ENCODE measurements at places on chromosomes 1 and 21. TPM values are rescaled to one million over a fixed set of nuclear protein-coding genes. Genes with fewer than 3 reads are reported as not detected.

GRCh38 chr1:229669333-229669732 is 43.3 kb downstream of the URB2 start:
- DNase-seq = no peak

- no peak for DNase-seq
Measured at GRCh38 chr1:184380468-184380867, 6.4 kb upstream of the C1orf21 start.

- DNase-seq = no peak
Measured at GRCh38 chr1:219090607-219091006, 83.1 kb upstream of the LYPLAL1 start.

GRCh38 chr1:89170170-89171066 is 5.4 kb downstream of the GBP7 start:
- DNase-seq = no peak

DNA sequence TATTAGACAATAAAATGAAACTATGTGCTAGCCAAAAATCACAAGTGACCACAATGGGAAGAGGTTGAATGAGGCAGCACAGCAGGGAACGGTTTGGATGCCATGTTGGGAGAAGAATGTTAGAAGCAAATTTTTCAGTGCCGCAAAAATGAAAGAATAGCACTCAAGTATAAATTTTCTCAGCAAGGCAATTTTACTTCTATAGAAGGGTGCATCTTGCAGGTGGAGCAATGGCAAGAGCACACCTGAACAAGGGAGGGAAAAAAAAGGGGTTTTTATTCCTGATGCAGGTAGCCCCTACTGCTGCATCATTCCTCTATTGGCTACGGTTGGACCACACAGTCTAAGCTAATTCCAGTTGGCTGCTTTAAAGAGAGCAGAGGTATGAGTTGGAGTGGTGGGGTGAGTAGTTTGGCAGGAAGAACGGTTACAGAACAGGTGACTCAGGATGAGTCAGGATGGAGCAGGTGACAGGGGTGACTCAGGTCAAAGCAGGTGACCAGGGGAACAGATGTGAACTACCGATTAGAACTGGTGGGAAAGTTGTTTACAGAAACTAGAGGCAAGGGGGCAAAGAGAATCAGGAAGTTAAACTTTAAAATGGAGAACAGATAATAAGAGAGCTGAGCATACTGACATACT is 301.1 kb upstream of the NRIP1 start:
- peak; percentile 6 for DNase-seq

DNA sequence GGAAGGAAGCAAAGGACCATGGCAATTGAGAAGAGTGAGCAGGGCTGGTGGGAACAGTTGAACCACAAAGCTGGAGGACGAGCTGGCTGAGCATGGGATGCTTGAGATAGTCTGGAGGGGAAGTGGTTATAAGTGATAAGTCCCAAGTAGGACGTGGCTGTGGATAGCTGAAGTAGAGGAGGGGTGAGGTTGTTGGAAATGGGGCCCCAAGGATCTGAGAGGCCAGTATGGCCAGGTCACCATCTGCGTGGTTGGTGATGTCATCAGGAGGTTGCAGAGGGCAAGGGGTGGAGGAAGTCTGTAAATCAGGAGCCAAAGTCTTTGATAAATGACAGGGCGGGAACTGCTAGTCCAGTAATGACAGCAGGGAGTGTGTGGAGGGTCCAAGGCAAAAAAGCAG is 11.0 kb upstream of the REN start:
- DNase-seq = no peak

- no peak for DNase-seq
Measured at GRCh38 chr1:65681096-65681495, 111.6 kb upstream of the PDE4B start.

DNA sequence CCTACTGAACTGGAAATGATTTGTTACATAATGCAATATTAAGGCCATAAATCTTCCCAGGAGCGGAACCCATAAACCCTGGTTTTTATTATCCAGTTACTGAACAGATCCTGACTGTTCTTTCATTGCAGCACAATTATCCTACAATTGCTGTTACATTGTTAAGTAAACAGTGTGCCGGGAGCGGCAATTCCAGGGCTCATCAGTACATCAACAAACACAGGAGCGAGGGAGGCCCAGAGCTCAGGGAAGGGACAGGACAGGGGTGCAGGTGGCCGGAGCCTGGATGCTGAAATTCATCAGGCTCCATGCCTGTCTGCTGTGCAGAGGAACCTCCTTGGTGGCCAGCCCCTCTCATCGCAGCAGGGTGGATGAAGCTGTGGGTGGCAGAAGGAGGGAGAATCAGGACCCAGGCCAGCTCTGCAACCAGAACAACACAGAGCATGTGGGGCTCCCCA is 544.7 kb downstream of the NPHP4 start:
- DNase-seq = no peak

GRCh38 chr1:47587891-47588582 is 150.2 kb downstream of the FOXD2 start:
- no peak for DNase-seq

- no peak for DNase-seq
Measured at GRCh38 chr1:157233131-157233530, 94.9 kb upstream of the ETV3 start.

DNA sequence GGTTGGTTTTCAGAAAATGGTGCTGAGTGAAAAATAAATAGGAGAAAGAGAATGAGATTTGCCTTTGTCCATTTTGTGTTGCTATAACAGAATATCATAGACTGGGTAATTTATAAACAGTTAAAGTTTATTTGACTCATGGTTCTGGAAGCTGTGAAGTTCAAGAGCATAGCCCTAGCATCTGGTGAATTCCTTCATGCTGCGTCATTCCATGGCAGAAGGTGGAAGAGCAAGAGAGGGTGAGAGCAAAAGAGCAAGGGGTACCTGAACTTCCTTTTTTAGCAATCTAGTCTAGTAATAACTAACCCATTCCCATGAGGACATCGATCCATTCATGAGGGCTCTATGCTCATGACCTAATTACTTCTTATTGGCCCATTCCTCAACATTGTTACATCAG is 209.1 kb upstream of the ZP4 start:
- no peak for DNase-seq

DNA sequence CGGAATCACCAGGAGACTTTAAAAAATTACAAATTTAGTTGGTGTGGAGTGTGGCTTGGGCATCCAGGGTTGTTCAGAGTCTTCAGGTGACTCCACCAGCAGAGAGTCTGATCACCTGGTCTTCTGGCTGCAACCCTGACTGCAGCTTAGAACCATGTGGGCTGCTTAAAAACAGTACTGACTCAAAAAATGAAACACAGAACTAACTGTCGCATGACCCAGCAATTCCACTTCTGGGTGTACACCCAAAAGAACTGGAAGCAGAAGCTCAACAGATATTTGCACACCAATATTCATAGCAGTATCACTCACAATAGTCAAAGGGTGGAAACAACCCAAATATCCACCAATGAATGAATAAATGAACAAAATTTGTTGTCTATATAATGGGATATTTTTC is 17.3 kb downstream of the TLR5 start:
- DNase-seq = no peak

DNA sequence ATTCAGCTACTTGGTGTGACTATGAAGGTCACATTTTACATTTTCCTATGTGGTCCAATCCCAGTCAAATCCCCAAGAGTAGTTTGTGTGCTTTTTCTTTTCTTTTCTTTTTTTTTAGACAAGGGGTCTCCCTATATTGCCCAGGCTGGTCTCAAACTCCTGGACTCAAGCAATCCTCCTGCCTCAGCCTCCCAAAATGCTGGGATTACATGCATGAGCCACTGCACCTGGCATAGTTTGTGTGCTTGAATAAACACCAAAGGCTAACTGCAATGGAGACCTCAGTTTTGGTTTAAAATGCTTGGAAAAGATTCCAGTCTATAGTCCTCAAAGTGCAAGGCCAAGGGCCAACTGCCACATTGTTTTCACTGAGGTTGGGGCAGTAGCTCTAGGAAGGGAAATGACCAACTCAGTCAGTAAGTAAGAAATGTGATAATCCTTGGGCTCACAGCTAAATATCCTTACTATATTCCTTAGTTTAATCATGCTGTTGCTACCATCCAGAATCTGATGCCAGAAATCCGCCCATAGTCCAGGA is 38.6 kb downstream of the EIF2B3 start:
- DNase-seq = no peak

DNA sequence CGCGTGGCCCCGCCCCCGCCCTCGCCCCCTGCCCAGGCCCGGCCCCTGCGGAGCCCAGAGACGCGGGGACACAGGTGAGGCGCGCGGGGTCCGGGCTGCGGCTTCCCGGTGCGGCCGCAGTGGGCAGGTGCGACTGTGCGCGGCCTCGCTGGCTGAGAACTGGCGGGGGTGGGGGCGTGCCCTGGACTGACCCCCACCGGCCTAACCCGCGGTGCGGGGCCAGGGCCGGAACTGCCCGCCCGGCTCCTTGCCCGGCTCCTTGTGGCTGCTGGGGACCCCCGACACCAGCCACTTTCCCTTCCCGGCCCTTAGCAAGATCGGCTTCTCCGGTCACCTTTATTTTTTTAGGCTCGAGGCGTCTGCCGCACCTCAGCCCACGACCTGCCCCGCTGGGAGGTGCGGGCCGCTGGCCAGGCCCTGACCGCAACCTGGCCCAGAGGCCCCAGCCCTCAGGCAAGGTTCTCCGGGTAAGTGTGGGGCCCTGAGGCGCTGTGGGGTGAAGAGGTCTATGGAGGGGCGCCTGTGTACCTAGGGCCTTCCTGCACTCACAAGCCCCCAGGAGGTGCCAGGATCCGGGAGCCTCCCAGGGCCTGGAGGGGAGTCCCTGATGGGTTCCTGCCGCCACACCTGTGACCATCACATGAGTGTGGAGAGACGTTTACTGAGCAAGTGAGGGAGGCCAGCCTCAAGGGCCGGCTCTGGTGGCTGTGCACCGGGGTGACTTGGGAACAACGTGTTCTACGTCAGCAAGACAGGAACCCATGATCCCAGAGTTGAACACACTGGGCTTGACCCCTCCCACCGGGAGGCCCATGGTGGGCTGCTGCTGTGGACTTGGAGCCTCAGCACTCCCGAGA is at the start of gene SMIM1:
SMIM1 (plus strand) TSS at position 35 of the 857 bp plus-strand sequence. CDS start 2,625 bp downstream, outside the sequence.
- DNase-seq = no peak

GRCh38 chr21:27715131-27715530 is 748.2 kb upstream of the ADAMTS5 start:
- DNase-seq = no peak

DNA sequence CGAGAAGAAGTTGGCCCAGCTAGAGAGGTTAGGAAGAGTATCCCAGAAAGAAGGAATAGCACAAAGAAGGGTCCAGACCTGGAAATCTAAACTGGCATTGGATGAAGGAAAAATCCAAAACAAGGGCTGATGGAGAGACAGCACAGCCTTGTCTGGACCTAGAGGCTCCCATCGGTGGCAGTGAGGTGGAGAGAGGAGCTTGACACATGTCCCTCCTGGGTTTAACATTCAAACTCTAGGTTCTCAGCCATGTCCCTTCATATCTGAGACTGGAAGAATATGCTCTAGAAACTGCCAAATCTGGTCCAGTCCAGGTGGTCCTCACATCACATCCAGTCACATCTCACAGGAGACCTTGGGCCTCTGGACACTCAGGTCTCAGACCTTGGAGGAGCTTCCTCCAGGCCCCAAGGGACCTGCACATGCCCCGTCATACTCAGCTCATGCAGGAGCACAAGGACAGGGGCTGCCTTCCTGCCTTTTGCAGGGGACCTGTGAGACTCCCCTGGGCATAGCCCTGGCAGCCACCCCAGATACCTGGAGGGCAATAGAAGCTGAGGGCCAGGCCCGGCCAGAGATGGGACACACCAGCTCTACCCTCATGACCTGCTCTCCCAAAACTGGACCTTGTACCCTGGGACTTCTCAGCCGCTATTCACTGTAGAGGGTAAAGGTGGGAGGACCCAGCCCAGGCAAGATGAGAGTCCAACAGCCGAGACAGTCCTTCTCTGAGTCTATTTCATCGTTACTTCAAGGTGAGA is 7.5 kb downstream of the TMEM125 start:
- DNase-seq = no peak

GRCh38 chr1:66436378-66437135 is 97.4 kb upstream of the SGIP1 start:
- peak; percentile 48 for DNase-seq

- DNase-seq = no peak
Measured at GRCh38 chr21:44377922-44378645, 24.7 kb downstream of the TRPM2 start.

- DNase-seq = no peak
Measured at GRCh38 chr1:34277150-34277549, 100.4 kb downstream of the C1orf94 start.

- DNase-seq = no peak
Measured at GRCh38 chr1:22203335-22203734, 60.4 kb upstream of the WNT4 start.

- no peak for DNase-seq
Measured at GRCh38 chr1:145824499-145824842, 471 bp downstream of the POLR3C start.

GRCh38 chr1:21012937-21013336 is 163.8 kb downstream of the EIF4G3 start:
- DNase-seq = no peak

- DNase-seq = no peak
Measured at GRCh38 chr1:233662575-233663304, 48.8 kb downstream of the KCNK1 start.

DNA sequence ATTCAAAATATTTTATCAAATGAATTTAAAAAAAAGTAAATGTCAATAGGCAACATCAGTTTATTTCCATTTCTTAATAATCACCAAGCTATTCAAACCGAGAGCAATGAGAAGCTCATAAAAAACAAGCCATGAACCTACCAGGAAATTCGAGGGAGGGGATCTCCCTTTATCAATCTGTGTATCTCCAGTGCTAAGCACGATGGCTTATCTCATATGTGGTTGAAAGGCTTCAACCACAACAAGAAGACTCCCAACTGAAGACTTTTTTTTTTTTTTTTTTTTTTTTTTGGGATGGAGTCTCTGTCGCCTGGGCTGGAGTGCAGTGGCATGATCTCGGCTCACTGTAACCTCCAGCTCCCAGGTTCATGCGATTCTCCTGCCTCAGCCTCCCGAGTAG is 833.3 kb downstream of the USP25 start:
- no peak for DNase-seq

- peak; percentile 87 for DNase-seq
Measured at GRCh38 chr1:207027206-207027777, 5.3 kb downstream of the C1orf116 start.

DNA sequence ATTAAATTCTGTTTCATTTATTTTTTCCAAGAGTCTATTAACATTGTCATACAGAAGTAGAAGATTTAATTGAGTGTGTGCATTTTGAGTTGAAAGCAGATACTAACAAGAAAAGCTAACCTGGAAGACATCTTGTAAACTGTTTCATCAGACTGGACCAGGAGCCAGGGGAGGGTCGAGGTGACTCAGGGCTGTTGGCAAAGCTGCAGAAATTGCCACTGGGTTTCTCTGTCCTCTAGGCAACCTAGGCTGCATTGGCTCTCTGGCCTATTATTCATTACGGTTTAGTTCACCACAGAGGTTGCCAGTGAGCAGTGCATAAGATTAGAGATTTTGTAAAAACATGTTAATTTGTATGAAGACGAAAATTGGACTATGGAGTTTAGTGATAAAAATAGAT is 27.5 kb downstream of the ERG start:
- DNase-seq = no peak

GRCh38 chr1:58629031-58629462 is 52.0 kb upstream of the TACSTD2 start:
- no peak for DNase-seq

GRCh38 chr1:7393136-7393535 is 378.0 kb upstream of the VAMP3 start:
- DNase-seq = no peak

- DNase-seq = no peak
Measured at GRCh38 chr1:206699626-206700025, 14.9 kb downstream of the MAPKAPK2 start.

UBE2U gene
- total RNA-seq = not detected

DYRK3 gene
- total RNA-seq = 7.6 TPM

NMNAT2 gene
- 0.26 TPM for total RNA-seq

GBP6 gene
- total RNA-seq = 0.12 TPM

ANXA9 gene
- total RNA-seq = 15.4 TPM

TCHHL1 gene
- not detected for total RNA-seq

AGT gene
- total RNA-seq = 27.5 TPM

WDR64 gene
- not detected for total RNA-seq

All from Calu3 (cell line).